ENCODE measurements at places on chromosomes 4 and X. TPM values are rescaled to one million over a fixed set of nuclear protein-coding genes. Genes with fewer than 3 reads are reported as not detected.

Gene PDLIM5
- total RNA-seq, result 38.7 TPM

Gene TCP11X2
- not detected for total RNA-seq

Gene ESX1
- not detected for total RNA-seq

Gene ERCC6L
- 13.4 TPM for total RNA-seq

Gene GAGE13
- total RNA-seq, result not detected

Gene CT47B1
- not detected for total RNA-seq

Gene CTSO
- 0.82 TPM for total RNA-seq

Measured in A549 treated with CpdA at 1 μM for 4 hours (cell line).